Calu3 (cell line): ENCODE measurements at places on chromosomes 5 and 9.

- no peak for DNase-seq
Measured at GRCh38 chr5:40649463-40650030, 30.2 kb upstream of the PTGER4 start.

DNA sequence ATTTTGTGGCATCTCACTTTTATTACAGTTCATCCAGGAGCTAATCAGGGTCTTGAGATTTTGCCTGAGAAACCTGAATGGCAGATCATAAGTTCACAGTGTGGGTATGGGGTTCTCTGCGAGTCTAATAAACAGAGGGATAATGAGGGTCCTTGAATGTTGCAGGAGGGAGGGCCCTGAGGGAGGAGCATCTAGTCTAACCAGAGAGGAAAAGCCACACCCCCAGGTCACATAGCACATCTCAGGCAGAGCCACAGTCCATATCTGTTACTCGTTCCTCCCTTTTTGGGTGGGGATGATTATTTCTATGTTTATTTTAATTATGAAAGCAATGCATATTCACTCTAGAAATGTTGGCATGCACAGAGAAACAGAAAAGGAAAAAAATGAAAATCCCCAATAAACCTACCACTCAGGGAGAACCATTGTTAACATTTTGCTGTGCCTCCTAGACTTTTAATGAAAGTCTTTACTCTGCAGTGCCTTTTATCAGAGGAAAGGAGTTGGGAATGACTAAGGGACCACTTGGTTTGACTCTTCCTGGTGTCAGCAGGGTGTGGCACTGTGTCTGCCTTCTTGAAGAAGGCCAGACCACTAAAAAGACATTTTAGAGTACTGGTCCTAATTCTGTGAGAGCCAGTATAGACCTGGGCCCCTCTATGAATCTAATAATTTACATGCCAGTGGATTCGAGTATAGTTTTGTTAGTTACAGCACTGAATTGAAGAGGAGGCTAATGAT, 2.8 kb downstream of the GALNT12 start:
- no peak for DNase-seq

DNA sequence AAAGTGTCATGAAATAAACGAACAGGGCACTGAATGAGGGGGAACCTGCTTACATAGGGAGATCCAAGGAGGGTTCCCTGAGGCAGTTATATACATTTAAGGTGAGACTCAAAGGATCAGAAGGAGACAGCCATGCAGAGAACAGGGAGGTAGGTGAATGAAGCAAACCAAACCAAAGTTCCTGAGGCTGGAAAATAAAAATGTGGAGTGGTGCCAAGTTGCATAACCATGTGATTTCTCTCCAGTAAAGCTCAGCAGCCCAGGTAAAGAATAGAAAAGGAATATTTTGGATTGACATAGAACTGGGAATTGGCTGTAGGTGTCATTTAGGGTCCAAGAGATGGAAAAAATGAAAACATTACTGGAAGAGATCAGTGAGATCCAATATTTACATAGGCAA, 110.7 kb downstream of the CAAP1 start:
- DNase-seq = no peak

GRCh38 chr5:54895816-54896341, 89.5 kb downstream of the ESM1 start:
- peak; percentile 34 for DNase-seq

DNA sequence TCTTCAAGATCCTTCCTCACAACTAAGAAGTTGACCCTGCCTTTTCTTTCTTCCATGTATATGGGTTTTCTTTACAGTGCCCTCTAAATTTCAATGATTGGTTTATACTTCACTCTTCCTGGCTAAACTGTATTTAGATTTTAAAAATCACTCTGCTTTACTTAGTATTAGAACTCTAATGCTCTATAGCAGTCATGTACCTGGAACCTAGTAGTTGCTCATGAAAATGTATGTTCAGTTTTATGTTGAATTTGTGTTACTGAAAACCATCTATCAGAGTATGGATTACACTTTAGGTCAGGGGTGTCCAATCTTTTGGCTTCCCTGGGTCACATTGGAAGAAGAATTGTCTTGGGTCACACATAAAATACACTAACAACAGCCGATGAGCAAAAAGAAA, 1024.3 kb downstream of the NR2F1-AS1 start:
- no peak for DNase-seq

DNA sequence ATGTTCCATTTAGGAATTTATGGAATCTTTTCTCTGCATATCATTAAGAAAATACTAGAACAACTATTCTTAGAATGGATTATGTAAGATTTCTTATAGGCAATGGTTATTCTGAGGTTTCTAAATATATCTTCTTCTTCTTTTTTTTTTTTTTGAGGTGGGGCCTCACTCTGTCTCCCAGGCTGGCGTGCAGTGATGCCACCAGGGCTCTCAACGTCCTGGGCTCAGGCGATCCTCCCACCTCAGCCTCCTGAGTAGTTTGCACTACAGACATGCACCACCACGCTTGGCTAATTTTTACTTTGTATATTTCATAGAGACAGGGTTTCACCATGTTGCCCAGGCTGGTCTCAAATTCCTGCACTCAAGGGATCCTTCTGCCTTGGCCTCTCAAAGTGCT, 137.2 kb downstream of the SREK1 start:
- no peak for DNase-seq

DNA sequence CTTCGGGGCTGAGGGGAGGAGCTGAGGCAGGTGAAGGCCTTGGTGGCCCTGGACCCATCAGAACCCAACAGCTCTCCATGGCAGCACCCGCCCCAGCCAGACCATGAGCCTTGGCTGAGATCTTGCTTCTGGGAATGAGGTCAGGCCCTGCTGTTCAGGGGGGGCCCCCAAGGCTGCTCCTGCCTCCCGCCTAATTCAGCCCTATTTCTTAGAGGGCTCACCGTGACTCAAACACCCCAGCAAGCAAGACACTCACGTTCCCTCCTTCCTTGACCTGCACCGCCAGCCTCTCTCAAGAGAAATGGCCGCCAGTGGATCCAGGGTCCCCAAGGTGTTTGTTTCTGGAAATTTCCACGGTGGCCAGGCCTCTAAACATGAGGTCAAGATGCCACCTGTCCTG, 61.4 kb upstream of the PPP1R26 start:
- no peak for DNase-seq

- DNase-seq = no peak
Measured at GRCh38 chr9:91937056-91937455, 13.0 kb downstream of the ROR2 start.

DNA sequence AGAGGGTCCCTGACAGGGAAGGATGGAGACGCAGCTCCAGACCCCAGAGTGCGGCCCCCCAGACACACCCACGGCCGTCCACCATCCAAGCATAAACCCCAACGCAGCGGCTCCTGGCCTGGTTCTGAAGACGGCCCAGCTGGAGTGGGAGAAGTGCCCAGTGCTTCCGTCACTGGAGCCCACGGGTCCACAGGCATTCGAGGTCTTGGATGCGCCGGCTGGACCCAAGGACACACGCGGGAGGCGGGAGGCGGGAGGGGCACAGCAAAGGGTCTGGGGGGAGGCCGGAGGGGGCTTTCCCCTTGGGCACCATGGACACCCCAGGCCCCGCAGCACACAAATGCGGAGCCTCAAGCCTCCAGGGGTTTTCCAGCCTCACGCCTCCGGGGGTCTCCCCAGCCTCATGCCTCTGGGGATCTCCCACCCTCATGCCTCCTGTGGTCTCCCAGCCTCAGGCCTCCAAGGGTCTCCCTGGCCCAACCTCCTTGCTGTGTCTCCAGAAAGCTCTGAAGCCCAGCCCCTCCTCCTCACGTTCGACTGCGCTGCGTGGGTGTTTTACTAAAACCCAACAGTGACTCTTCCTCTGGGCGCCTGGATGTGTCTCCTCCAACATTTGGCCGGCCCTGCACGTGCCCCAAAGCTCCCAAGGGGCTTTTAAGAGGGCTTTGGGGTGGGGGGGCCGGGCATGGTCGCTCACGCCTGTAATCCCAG, 15.2 kb downstream of the EXD3 start:
- no peak for DNase-seq

- DNase-seq = peak; percentile 11
Measured at GRCh38 chr9:93132946-93133680, 938 bp downstream of the NINJ1 start.

DNA sequence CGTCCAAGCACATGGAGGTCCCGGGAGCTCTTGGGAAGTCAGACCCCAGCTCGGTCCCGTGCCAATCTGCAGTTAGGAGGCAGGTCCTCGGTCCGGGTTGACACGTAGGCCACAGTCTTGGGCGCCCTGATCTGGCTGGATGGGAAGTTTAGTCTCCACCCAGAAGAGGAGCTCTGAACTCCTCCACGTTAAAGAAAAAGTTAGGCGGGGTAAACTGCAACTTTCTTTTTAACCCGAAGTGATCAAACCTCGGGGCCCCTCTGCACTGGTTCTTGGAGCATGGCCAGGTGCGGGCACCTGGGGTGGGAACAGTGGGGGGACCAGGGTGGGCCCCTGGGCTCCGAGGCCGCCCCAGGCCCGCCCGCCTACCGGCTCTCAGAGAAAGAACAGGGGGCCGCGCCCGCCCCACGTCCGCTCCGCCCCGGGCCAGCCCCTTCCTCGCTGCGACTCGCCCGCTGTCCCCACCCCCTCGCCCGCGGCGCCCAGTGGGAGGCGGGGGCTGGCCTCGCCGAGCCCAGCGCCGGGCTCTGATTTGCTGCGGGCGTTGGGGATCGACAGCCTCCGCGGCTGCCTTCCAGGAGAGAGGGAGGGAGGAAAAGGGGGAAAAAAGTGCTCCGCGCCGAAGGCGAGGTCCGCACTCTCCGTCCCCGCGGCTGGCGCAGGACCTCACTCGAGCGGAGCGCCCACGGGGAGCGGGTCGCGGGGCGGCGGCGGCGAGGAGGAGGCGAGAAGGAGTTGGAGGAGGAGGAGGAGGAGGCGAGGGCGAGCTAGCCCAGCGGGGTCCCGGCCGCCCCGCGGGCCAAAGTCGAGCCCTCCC, at the start of gene COL5A1:
COL5A1 (plus strand) TSS at position 631 of the 817 bp plus-strand sequence. CDS start 385 bp downstream, outside the sequence.
- DNase-seq = no peak

GRCh38 chr9:123191680-123192079, 76.7 kb downstream of the STRBP start:
- DNase-seq = no peak

GRCh38 chr5:131615957-131616356, 19.1 kb downstream of the RAPGEF6 start:
- DNase-seq = no peak

DNA sequence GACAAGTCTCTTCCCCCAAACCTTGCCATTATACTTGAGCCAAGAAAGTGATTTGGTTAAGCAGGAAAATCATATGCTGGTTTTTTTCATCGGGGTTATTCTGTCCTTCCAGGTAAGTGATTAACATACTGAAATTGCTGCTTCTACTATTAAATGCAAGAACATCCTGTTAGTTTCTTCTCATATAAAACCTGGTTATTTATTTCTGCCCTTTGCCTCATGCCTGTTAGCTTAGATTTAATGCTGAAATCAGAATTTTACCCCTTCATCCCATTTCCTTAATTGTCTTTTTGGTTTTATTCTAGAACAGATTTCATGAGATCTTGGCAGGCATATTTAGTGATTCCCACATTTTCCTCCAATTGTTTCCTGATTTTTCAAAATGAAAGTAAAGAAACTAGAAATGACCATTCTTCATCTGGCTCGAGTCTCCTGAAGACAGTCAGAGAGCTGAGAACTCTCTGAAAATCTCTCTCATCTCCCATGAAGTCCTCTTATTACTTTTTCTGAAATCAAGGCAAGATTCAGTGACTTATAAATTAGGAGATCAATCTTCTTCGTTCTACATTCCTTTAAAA, 132.9 kb downstream of the NFIB start:
- DNase-seq = no peak

DNA sequence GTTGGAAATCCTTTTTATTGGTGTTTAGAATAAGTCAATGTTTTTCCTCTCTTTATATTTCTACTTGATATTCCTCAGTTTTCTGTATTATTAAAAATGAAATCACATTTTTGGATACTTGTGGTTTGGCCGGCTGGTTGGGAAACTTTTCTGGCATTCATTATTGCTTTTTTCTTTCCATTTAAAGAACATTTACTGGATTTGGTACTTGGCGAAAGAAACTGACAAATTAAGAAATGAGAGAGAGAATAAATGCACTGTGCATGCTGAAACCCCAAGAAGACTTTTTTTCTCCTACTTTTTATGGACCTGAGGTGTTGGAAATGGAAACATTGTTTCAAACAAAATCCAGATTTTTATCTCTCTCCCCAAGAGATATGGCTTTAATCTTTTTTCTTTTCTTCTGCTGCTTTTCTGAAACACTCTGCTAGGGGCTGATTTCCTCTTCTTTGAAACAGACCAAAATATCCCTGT, 128.4 kb downstream of the SNX18 start:
- DNase-seq = no peak

DNA sequence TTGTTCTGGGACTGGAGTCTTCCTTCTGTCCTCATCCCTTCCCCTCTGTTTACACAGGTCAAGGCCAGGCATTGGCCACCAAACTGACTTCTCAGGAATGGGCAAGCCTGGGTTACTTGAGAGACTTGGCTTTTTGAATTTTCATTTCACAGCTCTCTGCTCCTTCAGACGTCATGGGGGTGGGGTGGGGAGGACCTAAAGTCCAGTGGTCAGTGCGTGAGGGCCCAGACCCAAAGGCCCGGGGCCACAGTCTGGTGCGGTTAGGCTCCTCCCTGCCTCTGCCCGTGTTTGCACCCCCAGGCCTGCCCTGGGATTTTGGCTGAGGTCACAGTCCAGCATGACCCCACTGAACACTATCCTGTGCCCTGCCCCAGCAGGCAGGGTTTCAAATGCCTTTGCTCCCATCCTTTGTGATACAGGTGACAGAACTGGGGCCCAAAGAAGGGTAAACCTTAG, 4.1 kb upstream of the CXXC5 start:
- DNase-seq = peak; percentile 2

- no peak for DNase-seq
Measured at GRCh38 chr9:108628316-108628715, 227.5 kb downstream of the ACTL7B start.

- no peak for DNase-seq
Measured at GRCh38 chr9:108972626-108973209, 38.5 kb downstream of the ABITRAM start.

GRCh38 chr5:142197098-142197497, 88.5 kb downstream of the NDFIP1 start:
- DNase-seq = no peak

DNA sequence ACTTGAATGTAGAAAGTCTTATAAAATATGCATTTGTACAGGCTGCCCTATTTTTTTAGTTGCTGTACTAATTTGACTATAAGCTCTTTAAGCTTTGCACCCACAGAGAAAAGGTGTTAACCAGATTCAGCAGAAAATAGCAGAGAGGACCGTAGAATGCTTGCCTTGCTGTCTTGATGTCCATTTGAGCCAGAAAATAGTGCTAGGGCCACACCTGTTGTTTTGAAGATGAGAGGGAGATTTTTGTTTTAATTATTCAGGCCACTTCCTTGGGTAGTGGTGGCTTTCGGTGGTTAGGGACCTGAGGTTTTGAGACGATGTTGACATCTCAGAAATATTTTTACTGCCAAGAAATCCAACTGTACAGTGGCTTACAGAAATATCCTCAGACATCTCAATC, 196.0 kb downstream of the SPATA31D1 start:
- DNase-seq = no peak
